ENCODE measurements at places on chromosomes 16 and 17.

- DNase-seq: no peak
These were observed 1.5 kb upstream of the ARL5C start for GRCh38 chr17:39167476-39167875.

DNA sequence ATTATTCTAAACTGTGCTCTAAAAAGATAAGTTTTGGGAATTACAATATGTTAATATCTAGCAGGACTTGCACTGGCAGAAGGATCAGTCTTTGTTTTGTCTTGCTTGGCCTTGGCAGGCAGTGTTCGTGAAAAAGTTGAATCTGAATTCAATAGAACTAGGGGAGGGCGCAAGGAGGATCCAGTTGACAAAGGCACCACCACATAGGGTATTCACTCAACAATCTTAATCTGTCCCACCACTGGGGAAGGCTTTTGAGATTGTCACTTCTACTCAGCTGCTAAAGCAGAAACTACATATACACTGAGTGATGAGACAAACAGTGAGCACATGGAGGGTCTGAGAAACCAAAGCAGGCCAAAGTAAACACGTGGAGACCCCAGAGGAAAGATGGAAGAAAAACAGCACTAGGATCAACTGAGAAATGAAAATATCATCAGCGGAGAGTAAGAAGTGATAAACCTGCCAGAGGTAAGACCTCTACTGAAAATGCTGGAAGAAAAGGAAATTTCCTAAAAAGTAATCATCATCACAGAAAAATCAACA is 2.4 kb downstream of the AMFR start:
- no peak for DNase-seq

- no peak for DNase-seq
These were observed 12.7 kb upstream of the CD300A start for GRCh38 chr17:74453665-74454196.

DNA sequence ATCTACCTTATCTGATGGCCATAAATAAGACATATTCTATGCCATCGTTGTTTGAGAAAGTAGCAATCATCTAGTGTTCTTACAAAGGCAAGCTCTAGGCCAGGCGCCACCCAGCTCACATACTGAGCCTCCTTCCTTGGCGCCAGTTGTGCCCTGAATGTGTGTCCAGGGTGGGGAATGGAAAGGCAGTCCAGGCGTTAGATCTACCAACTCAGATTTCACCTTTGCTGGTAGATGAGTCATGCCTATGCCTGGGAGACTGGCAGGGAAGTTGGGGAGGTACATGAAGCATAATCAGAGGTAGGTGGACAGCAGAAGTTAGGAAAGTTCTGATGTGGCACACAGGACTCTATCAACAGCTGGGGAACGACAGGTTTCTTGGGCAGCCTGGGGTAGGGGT is 23.6 kb downstream of the SDR42E1 start:
- DNase-seq: no peak

DNA sequence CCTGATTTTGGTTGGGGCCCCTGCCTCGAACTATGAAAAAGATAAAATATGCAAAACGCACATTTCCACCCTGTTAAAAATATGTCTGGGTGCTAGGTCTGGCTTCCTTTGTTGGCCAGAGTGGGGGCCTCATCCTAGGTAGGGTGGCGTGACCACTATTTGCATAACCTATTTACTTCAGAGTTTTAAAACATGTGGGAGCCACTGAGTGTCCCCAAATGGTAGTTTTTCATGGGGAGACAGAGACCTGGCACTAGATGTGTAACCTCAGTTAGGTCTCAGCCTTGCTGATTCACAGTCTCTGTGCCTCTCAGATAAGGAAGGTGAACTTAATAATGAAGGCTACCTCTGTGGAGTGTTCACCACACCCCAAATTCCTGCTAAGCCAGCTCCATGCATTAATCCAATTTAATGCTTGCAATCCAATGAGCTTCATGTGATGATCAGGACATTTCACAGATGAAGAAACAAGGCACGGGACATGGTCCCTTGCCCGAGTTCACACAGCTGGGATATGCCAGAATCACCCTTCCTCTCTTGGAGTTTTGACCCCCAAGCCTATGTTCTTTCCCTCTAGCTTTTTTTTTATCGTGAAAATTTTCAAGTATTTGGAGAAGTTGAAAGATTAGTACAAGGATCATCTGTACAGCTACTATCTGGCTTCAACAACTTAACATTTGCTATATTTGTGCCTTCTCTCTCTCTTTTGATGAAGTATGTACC is 103.4 kb downstream of the IRF8 start:
- DNase-seq: no peak

DNA sequence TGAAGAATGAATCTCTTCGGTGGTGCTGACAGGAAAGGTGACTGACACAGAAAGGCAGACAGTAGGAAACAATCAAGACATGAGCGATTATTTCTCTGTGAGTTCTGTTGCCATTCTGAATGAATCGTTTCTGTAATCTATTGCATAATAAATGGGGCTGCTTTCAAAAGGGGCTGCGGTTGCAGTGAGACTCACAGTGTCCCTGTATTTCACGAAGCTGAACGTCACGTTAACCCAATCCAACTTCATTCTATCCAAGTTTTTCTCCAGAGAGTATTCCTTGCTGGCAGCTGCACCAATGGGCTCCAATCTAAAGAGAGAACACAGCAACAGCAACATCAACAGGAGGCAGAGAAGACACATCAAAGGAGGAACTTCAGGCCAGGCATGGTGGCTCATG is 75.4 kb downstream of the DNAH3 start:
- no peak for DNase-seq

GRCh38 chr16:73329358-73330286 is 281.7 kb upstream of the ZFHX3 start:
- DNase-seq: no peak

GRCh38 chr17:32100971-32101631 is 41.2 kb upstream of the RHOT1 start:
- DNase-seq: no peak

DNA sequence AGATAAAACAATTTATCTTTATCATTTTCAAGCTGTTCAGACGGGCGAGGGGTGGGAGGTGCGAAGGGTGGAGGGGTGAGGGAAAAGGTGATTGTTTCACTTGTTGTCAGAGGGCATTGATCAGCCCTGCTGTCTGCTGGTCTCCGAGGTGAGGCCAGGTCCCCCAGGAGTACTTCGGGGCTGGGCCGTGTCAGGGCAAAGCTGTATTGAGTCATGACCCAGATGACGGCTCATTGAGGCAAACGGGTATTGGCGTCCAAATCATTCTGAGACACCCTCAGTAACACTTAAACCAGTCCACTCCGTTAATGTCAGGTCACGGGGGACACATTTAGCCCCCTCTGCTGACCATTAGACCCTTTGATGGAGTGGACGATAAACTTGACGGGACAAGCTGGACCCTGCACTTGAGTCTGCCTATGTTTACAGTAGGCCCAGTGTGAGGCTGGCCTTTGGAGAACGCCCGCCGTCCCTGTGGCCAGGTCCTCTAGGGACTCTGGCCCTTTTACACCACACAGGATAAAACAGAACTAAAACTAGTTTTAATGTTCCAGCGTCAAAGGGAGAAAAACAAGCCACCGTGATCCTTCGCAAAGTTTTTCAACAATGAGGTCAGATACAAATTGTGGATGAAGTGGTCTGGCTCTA is 502.2 kb upstream of the ZFHX3 start:
- DNase-seq: no peak

DNA sequence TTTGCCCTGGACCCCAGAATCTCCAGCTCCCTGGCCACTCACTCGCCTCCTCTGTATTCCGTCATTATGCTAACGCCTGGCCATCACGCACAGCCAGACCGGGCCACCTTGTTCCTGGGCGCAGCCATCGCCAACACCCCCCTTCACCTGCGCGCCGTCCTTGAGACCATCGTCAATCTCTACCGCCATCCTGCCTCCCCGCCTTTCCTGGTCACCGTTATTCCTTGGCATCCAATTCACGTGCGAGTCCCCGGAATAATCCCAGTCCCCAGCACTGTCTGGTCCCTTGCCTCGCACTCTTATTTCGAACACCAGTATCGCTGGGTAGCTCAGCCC is 541 bp downstream of the VKORC1 start:
- no peak for DNase-seq

- no peak for DNase-seq
These were observed 22.9 kb upstream of the C1QL1 start for GRCh38 chr17:44990994-44991393.

- no peak for DNase-seq
These were observed 236.6 kb downstream of the SNX29 start for GRCh38 chr16:12213180-12213579.

- no peak for DNase-seq
These were observed 335.6 kb downstream of the UTP18 start for GRCh38 chr17:51595826-51596398.

DNA sequence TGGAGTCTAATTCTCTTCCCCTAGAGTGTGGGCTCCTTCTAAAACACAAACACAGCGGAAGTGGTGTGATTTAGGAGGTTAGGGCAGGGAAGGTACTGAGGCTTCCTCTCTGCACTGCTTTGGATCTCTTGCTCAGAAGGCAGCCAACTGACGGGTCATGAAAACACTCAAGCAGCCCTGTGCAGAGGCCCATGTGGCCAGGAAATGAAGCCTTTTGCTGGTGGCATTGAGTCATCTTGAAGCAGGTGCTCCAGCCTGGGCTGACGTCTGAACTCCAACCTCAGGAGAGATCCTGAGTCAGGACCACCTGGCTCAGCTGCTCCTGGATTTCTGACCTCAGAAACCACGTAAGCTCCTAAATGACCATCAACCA is 72.9 kb downstream of the MRM1 start:
- DNase-seq: no peak

DNA sequence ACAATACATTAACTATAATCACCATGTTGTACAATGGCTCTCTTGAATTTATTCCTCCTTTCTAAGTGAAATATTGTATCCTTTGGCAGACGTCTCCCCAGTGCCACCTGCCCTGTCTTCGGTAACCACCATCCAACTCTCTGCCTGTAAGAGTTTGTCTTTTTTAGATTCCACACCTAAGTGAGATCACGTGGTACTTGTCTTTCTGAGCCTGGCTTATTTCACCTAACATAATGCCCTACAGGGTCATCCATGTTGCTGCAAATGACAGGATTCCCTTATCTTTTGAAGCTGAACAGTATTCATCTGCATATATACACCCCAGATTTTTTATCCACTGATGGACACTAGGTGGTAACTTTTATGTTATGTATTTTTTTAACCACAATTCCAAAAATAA is 24.2 kb downstream of the ORC6 start:
- no peak for DNase-seq

DNA sequence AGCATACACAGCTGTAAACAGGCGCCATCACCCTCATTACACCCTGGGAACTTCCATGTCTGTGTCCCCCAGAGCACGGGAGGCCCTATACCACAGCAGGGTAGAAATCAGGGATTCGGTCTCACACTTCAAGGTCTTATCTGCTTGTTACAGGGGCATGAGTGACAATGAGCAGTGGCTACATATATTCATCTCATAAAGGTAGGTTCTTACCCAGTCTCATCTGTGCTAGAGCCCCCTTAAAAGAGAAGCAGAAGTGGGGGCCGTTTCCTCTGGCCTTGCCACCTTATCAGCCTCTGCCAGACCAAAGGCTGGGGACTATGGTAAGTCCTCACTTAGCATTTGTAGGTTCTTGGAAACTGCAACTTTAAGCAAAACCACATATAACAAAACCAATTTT is 46.5 kb downstream of the IRX5 start:
- DNase-seq: peak; percentile 29

DNA sequence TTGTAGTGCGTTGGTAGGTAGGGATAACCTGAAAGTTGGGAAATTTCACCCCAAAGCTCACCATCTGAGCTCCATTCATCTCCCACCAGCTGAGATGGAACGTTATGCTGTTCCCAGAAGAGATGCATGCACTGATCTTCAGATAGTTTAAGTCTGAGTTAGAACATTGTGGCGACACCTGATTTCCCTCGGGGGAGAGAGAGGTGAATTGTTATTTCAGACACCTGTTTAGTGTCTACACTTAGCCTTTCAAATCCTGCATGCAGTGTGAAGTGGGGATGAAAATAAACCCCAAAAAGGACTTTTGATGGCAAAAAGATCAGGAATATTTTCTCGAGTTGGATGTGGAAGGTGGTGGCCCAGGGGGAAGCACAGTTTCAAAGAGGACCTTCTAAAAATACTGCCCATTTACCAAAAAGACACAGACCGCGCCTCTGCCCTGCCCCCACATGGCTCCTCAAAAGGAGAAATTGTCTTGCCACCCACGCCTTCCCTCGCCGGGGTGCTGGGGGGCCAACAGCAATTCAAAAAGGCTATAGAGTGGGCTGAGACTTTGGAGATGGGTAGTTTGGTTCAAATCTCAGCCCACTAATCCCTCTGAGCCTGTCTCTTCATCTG is 11.4 kb downstream of the CIITA start:
- no peak for DNase-seq

DNA sequence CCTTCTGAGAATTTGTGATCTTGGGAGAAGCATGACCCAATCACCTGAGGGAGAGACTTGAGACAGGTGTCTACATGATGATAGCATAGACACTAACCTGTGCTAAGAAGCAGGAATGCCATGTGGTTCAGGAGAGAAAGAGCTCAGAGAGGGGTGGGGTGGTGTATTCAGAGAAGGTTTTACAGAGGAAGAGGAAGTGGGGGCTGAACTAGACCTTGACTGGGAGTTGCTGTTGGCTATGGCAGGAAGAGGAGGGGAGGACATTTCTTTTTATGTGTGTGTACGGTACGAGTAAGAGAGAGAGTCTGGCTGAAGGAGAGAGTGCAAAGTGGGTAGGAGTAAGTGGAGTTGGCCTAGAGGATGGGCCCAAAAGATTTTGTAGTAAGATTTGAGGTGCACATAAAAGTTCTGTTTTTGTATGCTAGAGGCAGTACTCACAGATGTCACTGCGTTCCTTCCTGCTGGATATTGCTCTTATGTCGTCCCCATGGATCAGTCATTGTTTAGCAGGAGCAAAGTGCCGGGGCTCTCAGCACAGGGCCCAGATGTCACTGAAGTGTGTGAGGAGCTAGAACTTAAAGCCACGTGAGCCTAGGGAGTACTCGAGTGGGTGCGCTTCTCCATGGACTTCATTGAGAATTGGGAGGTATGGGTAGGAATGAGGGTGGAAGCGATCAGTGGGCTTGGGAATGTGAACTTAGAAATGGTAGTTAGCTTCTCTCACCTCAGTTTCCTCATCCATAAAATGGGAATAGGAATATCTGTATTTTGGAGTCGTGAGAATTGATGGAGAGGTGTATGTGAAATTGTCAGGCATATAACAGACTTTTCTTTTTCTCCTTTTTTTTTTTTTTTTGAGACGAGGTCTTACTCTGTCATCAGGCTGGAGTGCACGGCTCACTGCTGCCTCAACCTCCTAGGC is 22.1 kb downstream of the SLC7A6 start:
- DNase-seq: no peak

GRCh38 chr17:80949451-80950421 is 41.9 kb upstream of the CHMP6 start:
- DNase-seq: no peak

Measured in CMK (cell line).